RWPE1 (cell line): ENCODE measurements at places on chromosomes 6 and 20.

DNA sequence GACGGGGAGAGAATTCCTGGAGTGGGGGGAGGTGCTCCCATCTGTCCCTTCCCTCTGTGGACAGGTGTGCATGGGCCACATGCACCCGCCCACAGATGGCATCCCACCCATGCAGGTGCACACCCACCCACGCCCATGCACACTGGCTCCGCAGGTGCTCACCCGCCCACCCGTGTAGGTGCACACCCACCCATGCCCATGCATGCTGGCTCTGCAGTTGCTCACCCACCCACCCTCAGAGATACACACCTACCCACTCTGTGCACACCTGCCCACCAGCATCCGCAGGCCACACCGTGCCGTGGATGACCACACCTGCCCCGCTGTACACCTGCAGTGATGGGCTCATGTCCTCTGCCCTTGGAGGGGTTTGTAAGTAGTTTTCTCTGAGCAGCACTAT, 132.0 kb downstream of the PHACTR3 start:
- DNase-seq, result no peak

GRCh38 chr6:1179571-1180459, 132.1 kb upstream of the FOXQ1 start:
- DNase-seq, result no peak

DNA sequence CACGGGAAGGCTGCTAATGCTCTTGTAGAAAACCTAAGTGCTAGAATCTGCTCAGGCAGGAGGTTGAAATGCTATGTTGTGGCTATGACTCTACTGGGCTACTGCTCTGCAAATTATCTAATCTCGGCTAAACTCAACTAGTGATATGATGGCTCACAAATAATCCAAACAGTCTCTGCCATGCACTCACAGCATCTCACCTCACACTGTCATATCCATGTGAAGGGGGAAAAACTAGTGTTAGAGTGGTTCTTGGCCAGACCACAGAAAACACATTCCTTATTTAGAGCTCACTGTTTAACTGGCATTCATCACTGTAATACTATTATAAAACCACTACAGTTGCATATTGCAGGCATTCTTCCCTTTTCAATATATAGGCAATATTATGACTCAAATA, 81.8 kb upstream of the DST start:
- DNase-seq, result no peak

DNA sequence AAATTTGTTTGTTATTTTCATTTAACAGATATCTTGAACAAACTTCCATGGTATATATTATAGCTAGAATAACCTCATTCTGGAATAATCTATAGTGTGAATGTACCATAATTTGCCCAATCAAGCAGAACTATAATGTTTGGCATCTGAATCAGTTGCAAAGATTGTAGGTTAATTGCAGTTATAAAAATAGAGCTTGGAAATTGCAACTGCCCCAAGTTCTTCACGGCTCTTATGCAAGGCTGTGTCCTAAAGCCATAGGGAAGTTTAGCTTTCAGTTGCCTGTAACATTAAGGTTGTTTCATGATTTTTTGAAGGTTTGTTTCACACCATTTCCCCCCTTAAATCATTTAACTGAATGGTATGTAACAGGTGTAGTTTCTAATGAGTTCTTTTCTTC, 19.4 kb downstream of the NQO2 start:
- DNase-seq, result no peak

DNA sequence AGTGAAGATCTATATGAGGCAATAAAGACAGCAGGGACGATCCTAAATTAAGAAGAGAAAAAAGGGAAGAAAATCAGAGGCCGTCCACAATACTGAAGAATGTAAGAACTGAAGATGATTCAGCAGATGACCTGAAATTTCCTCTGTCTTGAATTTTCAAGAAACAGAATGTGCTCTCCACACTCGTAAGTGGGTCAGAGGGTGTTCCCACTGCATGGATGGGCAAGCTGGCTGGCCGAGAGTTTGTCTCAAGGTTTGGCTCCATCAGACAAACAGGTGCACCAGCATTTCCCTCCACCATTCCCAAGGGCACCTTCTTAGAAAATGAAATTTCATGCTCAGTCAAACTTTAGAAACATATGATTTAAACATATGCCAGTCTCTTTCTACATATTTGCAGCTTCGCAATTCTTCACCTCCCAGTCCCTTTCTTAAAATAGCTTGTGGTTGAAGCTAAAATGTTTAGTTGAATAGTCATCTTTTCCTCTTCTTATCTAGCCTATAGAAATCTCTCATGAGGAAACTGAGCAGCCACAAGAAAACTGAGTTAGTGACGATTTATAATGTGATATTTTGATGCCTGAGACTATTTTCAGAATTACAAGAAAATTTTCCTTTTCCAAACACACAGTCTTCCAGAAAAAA, 576.4 kb downstream of the PRKN start:
- no peak for DNase-seq

DNA sequence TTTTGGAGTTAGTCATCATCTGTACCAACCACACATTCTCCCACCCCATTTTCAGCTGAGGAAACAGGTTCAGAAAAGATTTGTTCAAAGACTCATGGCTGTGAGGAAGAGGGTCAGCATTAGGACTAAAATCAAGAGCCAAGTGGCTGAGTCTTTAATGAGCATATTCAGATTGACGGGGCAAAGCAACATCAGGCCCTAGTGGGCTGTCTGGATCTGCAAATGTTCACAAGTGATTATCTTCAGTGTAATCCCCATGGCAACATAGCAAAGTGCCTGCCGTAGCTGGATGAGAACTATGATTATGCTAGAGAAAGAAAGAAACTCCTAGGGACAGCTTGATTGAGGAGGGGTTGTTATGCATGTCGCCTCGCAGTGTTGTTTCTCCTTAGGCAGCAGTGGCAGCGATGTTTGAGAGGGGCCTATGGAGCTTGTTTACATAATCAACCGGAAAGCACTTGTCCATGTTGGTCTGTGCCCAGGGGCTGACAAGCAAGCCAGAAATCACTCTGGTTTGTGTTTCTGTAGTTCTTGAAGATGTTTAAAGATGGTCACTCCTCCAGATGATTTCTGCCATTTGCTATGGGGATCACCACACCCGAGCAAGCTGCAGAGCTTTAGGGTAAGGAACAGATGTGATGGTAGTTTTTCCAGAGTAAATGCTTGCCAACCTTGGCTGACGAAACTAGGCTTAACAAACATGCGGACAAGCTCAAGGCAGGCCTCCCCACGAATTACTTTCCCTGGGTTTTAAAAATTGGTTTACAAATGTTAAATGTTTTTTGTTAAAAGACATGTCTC, 124.3 kb upstream of the MLIP start:
- DNase-seq, result no peak
